ENCODE measurements at places on chromosomes 12 and 14. TPM values are rescaled to one million over a fixed set of nuclear protein-coding genes. Genes with fewer than 3 reads are reported as not detected.

Gene ALKBH1
- 6.6 TPM for total RNA-seq

Gene DIO3
- total RNA-seq: not detected

Gene SERPINA12
- total RNA-seq: not detected

Gene RHEBL1
- 0.60 TPM for total RNA-seq

Gene GPR84
- total RNA-seq: not detected

Gene STX2
- total RNA-seq: 25.0 TPM

Gene RNASE9
- not detected for total RNA-seq

Gene CD4
- 0.23 TPM for total RNA-seq

Gene CRIP1
- 7.7 TPM for total RNA-seq

Gene SPIC
- total RNA-seq: not detected

Gene BAG5
- 14.3 TPM for total RNA-seq

Gene RASSF9
- total RNA-seq: 1.2 TPM

Gene PPP4R4
- 10.4 TPM for total RNA-seq

Gene GALC
- 26.7 TPM for total RNA-seq

Gene ABCD2
- 0.12 TPM for total RNA-seq

Gene MAP3K9
- total RNA-seq: under 0.01 TPM

Gene P2RX4
- total RNA-seq: 8.7 TPM

Gene STAC3
- 0.08 TPM for total RNA-seq
